ENCODE measurements at places on chromosomes 1 and 21.

DNA sequence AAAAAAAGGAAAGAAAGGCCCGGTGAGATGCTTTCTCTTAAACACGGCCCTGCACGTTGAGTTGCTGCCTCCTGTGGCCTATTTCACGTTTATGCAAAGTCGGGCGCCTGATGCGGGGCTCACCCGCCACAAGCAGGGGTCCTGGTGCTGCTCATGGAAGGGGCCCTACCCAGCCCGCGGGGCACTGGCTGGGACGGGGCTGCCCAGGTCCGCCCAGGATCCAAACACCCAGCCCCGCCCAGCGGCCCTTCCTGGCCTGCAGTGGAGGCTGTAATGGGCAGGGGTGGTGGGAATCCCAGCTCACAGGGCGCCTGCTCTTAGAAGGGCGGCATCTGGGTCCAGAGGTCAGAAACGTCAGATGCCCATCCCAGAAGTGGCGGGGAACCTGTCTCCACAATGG lies 1.6 kb downstream of the COL6A2 start:
- DNase-seq = no peak

DNA sequence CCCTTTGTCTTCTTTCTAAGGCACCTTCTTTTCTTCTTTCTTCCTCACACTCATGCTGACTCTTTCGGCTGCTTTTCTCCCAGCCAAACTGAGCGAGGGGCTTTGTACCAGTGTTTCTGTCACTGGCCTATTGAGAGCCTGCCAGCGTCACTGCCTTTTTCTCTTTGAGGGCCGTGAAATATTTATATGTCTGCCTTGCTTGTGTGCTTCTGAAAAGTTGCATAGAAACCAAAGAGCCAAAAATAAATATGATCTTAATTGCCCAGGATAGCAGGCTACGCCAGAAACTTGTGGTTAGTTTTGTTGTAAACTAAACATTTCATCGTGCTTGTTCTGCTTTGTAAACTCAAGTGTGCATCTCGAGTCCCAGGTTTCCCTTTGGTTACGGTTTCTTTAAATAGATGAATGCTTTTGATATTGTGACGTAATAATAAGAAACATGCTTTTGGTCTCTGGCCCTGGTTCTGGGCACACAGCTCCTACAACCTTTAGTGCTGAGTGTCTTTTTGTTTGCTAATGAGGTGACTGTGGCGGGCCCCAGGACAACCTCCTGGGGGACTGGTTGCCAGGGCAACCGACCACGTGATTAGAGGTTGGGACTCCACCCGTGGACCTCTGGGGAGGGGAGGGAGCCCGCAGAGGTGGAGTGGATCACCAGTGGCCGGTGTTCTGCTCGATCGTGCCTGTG lies 10.8 kb downstream of the SLC37A1 start:
- DNase-seq = no peak

- DNase-seq = no peak
Observed at GRCh38 chr1:198986036-198986435, 347.2 kb downstream of the PTPRC start.

GRCh38 chr1:148374101-148374500 lies 109.0 kb downstream of the PPIAL4G start:
- DNase-seq = no peak

DNA sequence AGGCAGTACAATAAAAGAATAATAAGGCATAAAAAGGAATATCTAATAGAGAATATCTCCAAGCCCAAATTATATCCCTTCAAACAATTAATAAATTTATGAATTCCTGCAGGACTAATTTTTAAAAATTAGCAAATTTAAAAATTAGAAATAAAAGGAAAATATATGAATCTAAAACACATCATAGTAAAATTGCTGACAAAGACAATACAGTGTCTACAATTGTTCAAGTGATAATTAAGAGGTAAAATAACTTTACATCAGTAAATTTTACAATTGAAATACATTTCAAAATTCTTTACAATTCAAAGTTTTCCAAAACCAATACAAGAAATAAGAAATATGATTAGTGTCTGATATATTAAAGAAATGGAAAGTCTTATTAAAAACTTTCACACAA lies 22.8 kb upstream of the OLFM3 start:
- DNase-seq = no peak

GRCh38 chr21:26916799-26917198 lies 50.1 kb downstream of the ADAMTS5 start:
- DNase-seq = no peak

- no peak for DNase-seq
Observed at GRCh38 chr1:24151175-24151533, 8.2 kb upstream of the IL22RA1 start.

DNA sequence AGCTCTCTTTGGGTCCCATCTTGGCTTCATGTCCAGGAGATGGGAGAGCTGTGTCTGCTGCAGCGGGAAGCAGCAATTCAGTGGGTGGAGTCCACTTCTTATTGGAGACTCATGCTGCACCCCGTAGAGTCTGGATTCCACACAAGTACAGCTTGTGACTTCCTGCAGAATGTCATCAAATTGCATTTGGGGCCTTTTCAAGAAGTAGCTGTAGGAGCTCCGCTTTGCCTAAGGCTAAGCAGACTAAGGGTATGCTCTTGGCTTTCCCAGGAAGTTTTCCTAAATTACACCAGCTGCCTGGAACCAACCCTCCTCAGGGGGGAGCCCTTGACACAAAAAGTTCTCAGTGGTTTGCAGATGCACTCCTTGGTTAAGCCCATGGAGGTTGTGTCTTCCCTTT lies 5.7 kb upstream of the MOB3C start:
- DNase-seq = no peak

DNA sequence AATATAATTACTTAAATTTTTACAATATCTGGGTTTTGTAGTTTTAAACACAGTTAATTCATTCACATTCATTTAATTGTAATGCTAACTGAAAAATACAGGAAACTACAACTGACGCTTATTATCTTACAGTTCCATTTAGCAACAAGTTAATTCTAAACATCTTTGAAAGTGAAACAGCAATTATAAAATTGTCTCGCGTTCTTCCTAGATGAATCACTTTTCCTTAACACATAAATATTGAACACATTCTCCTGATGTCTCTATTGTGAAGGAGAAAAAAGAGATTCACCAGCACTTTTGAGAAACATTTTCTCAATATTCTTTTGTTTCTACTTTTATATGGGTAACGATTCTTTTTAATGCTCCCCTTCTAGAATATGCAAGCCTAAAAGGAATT lies 6.4 kb downstream of the PTGFR start:
- DNase-seq = no peak

- no peak for DNase-seq
Observed at GRCh38 chr1:197100677-197101076, 33.6 kb upstream of the F13B start.

DNA sequence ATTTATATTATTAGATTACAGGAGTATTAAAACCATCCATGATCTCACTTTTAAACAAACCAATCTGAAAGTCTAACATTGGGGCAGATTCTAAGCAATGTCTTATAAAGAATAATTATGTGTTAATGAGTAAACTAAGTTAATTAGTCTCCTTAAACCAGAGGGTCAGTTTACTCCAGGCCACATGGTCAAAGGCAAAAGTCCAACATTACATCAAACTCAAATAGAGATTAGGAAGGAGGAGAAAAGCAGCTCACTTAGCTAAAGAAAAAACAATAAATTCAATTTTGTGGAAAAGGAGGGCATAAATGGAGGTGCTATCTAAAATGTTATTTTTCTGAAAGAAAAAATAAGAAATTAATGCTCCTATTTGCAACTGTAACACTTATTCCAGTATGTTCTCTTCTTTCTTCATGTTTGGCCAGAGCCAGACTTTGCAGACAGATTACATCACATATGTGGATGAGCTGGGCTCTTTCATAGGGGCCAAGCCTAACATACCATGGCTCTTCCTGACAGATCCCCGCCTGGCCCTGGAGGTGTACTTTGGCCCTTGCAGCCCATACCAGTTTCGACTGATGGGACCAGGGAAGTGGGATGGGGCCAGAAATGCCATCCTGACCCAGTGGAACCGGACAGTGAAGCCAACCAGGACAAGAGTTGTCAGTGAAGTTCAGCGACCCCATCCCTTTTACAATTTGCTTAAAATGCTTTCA lies 24.3 kb upstream of the FMO2 start:
- no peak for DNase-seq

- no peak for DNase-seq
Observed at GRCh38 chr1:211951856-211952255, 83.5 kb downstream of the INTS7 start.

- no peak for DNase-seq
Observed at GRCh38 chr21:42013931-42014330, 3.8 kb upstream of the ZBTB21 start.

DNA sequence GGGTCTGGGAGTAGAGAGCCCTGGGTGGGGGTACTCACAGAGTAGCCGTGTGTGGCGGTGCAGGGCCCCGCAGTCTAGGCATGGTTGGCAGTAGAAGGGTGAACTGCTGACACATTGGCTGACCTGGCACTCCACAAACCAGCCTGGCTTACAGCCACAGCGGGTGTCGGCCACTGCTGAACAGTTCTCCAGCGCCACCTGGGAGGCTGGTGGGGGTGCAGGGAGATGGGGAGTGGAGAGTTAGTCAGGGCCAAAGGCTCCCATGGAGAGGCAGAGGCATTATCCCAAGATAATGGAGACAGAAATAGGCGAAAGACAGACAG lies 1.5 kb downstream of the TNFRSF25 start:
- no peak for DNase-seq

GRCh38 chr21:16773206-16773605 lies 739.6 kb upstream of the CXADR start:
- no peak for DNase-seq

DNA sequence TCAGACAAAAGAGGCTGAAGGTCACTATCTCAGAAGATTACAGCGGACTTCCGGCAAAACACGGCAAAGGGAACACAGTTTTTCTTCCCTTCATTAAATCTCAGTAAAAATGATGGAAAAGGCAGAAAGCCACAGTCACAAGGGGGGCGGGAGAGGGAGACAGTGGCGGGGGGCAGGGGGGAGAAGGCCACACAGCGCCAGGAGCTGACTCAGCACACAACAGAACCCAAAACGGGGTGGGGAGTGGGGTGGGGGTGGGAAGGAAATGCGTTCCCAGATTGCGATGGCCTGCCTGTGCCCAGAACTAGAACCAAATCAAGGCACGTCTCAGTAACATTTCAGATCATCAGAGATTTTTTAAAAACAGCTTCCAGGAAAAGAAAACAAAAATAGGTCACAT lies 13.4 kb downstream of the CFAP74 start:
- no peak for DNase-seq

DNA sequence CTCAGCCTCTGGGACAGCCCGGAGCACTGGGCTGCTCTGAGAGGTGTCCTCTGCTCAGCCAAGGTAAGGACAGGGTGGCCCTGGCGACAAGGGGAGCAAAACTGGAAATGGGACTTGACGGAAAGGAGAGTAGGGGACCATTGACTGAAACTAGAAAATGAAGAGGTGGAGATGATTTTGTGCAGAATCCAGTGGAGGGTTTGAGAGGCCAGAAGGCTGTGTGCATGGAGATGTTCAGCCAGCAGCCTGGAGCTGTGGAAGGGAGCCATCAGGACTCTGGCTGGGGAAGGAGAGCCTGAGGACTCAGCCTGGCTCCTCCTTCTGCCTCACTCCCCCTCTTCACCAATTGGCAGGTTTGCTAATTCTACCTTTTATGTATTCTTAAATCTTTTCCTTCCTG lies 114.2 kb downstream of the EDEM3 start:
- DNase-seq = no peak

- no peak for DNase-seq
Observed at GRCh38 chr1:224781800-224782199, 147.7 kb upstream of the DNAH14 start.

DNA sequence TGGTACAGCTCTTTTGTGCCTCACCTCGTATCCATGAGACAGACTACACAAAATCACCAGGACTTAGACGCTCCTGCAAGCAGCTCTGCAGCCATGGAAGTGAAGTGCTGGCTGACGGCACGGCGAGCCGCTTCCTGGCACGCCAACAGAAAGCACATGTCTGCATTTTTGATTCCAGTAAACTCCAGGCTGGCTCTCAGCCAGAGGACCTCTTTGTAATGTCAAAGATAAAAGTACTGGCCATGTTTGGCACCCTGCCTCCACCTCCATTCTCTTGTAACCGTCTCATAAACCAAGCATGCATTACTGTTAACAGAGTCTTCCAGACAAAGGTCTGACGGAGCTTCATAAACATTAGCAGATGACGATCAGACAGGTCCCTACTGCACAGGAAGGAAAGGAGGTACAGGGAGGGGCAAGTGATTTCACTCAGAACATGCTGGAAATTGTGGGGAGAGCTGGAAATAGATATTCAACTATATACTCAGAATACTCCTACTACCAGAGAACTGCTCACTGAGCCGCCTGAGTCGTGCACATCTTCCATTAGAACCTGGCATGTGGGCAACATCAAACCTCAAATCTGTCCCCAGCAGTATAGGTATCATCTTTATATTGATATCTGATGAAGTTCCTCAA lies 632.0 kb downstream of the SMYD3 start:
- no peak for DNase-seq

DNA sequence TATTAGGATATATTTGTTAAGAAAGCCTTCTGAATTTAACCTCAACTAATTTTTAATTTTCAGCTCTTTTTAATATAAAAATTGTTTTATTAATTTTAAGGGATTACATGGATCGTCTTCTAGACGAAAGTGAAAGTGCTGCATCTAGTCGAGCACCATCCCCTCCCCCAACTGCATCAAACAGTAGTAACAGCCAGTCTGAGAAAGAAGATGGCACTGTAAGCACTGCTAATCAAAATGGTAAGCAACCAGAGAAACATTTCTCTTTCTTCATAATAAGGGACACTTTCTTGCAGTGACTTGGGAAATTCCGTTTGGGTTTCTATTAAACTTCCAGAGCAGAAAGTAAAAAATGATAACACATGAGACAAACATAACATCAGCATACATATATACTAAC lies 56.9 kb downstream of the MIER1 start:
- no peak for DNase-seq

- DNase-seq = no peak
Observed at GRCh38 chr1:17816511-17816910, 61.4 kb downstream of the ACTL8 start.

DNA sequence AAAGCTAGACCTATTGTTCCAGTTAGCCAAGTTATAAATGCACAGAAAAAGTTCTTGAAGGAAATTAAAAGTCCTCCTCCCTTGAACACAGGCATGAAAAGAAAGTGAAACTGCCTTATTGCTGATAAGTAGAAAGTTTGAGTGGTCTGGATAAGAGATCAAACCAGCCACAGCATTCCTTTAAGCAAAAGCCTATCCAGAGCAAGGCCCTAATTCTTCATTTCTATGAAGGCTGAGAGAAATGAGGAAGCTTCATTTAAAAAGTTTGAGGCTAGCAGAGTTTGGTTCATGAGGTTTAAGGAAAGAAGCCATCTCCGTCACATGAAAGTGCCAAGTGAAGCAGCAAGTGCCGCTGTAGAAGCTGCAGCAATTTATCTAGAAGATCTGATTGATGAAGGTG lies 2.7 kb upstream of the SSX2IP start:
- no peak for DNase-seq
